ENCODE measurements at places on chromosomes 6 and 20. TPM values are rescaled to one million over a fixed set of nuclear protein-coding genes. Genes with fewer than 3 reads are reported as not detected.

DNA sequence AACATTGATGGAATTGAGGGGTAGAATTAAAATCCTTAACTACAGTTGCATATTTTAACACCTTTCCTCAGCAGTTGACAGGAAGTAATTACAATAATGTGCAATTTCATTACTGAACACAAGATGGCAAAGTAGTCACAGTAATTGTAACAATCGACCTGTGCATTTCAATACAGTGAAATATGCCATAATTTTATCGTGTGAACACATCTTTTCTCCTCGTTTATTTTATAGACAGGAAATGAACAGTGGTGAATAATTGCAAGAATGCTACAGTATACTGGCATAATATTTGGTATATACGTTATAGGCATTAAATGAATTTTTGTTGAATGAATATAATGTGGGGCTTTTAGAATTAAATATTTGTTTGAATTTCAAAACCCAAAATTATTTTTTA is 25.0 kb downstream of the CYB5R4 start:
- DNase-seq = peak; percentile 40

- DNase-seq = peak; percentile 84
Measured at GRCh38 chr20:19661717-19662636, 96.1 kb upstream of the RIN2 start.

- DNase-seq = no peak
Measured at GRCh38 chr6:34079899-34080298, 66.0 kb downstream of the GRM4 start.

DNA sequence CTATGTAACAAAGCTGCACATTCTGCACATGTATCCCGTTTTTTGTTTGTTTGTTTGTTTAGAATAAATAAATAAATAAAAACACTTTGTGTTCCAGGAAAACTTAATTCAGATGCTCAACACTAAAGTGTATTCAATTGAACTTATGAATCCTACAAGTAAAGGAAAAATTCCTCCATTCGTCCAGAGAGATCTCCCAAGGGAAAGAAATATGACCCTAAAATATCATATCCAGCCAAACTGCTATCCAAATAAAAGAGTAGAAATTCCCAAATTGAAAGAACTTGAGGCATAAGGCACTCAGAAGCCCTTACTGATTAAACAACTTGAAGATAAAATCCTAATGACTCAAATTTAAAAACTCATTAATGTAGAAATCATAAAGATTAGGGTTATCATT is 90.4 kb downstream of the MOXD1 start:
- peak; percentile 9 for DNase-seq

DNA sequence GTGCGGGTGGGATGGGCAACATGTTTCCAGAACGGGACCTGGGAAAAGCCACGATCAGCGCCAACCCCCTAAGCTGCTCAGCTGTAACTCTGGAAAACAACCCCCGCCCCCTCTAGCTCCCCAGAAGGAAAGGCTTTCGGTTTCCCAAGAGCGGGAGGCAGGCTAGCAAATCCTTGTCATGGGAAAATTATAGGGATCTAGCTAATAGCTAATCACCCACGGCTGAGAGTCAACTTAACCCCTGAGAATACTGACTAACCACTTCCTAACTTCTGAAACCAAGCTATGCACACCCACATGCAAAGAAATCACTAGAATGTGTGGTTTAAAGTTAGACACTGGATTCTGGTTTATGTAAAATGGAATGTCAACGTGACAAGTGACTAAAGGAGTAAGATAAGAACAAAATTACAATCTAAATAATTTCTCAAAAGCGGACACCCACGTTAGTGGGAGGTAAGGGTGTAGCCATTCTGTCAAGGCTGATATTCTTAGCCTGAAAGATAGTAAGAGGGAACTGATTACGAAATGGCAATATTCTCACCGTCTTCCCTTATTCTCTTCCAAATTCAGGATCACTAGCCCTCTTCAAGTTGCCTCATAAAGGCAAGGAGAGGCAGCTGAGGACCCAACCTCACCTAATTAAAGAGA is 20.1 kb downstream of the JAG1 start:
- no peak for DNase-seq

GRCh38 chr6:37072526-37072925 is 67.1 kb downstream of the FGD2 start:
- no peak for DNase-seq

- DNase-seq = no peak
Measured at GRCh38 chr6:96246563-96246962, 230.8 kb downstream of the FUT9 start.

The CPXM1 gene
- 30.8 TPM for polyA plus RNA-seq

DNA sequence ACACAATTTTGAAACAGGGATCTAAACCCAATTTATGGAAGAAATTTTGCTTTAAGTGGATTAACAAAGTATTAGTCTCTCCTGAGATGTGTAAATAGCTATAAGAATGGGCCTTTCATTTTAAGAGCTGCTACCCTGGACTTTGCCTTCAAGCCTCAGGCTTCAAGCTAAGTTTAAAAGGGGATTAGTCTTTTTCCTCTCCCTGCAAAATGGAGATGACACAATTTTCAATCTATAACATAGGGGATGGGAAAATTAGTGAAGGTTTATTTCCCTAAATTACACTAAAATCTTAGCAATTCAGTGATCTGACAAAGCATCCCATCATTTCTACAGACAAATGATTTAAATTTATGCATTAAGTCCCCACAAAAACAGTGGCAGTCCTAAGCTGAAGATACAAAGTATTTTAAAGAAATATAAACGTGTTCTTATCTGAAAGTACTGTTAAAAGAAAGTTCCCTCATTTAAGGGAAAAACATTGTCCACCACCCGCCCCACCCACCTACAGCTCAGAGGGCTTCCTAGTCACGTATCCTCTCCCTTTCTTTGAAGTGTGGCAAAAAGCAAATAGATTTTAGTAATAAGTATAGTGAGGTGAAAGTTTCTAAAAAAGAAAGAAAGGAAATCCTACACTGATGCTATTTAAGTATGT is 14.5 kb downstream of the ARHGAP18 start:
- no peak for DNase-seq

DNA sequence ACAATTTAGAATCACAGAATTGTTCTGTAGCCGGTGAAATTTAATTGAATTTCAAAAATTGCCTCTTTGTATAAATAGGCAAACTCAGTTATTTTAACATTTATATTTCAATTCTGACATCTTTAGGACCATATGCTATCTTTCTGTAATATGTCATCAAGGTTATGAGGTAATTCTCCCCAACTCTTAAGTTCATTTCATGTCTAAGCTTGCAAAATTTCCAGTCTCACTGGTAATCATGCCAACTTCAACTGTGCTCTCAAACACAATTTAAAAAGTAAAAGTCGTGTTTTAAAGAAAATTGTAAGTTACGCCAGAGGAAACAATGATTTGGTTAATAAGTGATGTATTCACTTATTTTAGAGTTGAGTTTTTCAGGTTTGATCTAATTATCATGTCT is 1.4 kb downstream of the NCOA7 start:
- DNase-seq = no peak

GRCh38 chr6:131368198-131368911 is 204.7 kb upstream of the ARG1 start:
- DNase-seq = peak; percentile 59

DNA sequence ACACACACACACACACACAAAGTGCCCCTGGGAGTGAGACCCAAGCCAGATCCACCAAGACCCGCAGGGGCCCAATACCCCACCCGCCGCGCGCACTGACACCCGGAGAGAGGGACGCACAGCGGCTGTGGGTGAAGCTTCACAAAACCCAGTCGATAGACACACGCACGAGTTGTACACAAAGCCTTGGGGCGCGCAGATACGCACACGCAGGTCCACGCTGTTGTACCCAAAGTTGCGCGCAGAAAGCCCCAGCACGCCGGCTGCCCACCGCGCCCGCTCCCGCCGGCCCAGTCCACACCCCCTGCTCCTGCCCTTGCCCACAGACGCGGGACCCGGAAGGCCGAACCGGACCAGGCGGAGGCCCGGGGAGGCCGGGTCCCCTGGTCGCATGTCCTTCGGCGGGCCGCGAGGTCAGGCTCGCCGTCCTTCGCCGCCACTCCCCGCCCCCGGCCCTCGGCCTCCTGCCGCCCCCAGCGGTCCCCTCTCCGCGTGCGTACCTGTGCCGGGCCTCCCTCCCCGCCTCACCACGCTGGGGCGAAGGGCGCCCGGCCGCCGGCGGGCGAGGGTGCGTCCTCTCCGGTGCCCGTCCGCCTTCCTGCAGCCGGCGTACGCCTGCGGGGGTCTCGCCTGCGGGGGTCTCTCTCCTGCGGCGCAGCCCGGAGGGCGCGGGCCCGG is at the start of gene TMEM74B:
TMEM74B (minus strand) TSS at position 344 of the 678 bp plus-strand sequence. CDS start 1,180 bp downstream, outside the sequence.
- no peak for DNase-seq

The MOCS1 gene
- polyA plus RNA-seq = 8.3 TPM

GRCh38 chr6:20096536-20096935 is 115.7 kb downstream of the MBOAT1 start:
- no peak for DNase-seq

DNA sequence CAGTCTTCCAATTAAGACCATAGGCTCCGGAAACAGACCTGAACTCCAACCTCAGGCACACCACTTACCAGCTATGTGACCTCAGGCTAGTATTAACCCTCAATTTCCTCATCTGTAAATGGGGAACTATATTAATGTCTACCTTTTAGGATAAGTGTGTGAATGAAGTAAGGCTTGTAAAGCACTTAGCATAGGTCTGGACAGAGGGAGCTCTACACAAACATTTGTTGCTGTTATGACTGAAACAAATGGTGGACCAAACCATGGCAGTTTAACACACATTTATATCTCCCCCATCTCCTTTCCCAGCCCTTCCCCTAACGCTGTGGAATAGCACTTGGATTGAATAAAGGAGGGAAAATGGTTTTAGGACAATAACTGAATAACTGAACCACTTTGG is 48.7 kb downstream of the TSHZ2 start:
- no peak for DNase-seq

- no peak for DNase-seq
Measured at GRCh38 chr6:170093658-170094596, 197.0 kb downstream of the DLL1 start.

DNA sequence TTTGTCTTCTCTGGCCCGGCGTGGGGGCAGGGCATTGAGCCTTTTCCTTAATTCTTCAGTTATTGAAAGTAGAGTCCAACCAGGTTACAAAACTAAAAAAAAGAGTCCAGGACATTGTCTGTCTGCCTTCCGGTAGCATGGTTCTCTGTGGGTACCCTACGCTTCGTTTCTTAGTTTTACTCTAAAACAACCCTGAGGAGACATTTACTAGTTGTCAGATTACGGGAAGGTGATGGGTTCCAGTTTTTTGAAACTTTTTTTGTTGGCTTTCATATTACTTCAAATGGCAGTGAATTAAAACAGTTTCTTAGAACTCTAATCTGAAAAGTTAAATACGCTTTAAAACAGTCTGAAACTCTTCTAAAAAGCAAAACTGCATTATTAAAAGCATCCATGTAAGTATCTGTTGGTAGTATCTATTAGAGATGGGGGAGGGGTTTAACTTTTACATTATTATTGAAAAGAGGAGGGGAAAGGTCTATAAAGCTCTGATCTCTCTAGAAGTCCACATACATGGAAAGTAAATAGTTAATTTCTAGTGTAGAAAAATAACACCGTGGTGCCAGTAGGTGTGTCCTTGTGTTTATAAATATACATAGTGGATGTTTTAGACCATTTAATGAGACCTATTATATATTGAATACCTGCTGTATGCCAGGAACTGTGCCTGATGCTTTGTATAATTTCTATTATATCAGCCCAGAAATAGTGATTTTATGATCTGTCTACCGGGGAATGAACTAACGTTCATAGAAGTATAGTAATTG is 2.2 kb downstream of the BICRAL start:
- peak; percentile 45 for DNase-seq

- no peak for DNase-seq
Measured at GRCh38 chr20:37389241-37389747, 43.4 kb downstream of the SRC start.

GRCh38 chr6:46715141-46715540 is 20.0 kb downstream of the PLA2G7 start:
- no peak for DNase-seq

- no peak for DNase-seq
Measured at GRCh38 chr20:22322513-22322912, 261.9 kb downstream of the FOXA2 start.

The GTSF1L gene
- polyA plus RNA-seq = not detected

DNA sequence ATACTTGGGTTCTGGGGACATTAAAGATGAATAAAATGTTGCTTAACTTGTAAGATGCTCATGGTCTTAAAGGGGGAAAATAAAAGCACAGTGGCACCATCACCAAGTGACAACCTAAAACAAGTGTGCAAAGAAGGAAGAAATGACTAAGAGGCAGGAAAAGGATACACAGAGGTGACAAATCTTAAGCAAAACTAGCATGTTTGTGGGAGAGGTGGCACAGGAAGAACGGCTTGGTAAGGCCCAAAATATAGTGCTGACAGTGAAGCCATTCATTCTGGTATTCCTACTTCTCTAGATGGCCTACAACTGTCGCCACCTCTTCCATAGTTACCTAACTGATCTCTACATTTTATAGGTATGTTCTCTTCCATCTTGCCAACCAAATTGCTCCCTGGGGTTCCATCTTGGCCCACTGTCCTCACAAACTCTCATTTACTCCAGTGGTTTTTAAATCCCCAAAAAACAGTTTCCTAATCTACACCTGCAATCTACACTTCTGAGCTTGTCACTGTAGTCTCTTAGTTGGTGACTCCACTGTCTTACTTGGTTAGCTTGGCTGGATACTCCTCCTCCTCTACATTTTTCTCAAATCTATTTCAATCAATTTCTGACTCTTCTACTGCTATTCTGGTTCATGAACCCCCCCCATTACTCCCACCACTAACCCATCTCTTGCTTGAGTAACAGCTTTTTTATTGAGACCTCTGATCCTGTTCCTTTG is 33.5 kb downstream of the FAM8A1 start:
- no peak for DNase-seq

GRCh38 chr6:39901670-39902069 is 32.6 kb downstream of the MOCS1 start:
- DNase-seq = no peak

The PTK7 gene
- polyA plus RNA-seq = 61.9 TPM

- no peak for DNase-seq
Measured at GRCh38 chr6:36975231-36976006, 10.6 kb downstream of the MTCH1 start.

The ADGRB3 gene
- 1.5 TPM for polyA plus RNA-seq

The EEF1E1 gene
- 26.4 TPM for polyA plus RNA-seq

- DNase-seq = no peak
Measured at GRCh38 chr6:106411643-106412200, 51.2 kb downstream of the CRYBG1 start.

DNA sequence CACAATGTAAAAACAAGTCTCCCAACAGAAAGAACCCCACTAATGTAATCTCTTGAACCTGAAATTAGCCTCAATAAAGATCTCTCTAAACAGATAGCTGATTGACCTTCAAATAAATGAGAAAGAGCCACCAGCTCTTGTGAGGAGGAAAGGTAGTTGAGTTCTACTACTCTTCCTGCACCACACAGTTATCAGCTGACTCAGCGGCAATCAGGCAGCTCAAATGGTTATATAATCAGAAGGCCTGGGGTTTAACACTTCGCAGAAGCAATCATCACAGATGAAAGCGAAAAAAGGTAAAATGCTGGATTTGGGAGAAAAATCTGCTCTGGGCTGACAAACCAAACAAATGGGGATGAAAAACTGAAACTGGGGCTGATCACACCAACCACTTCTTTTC is 91.8 kb downstream of the CHD6 start:
- no peak for DNase-seq

GRCh38 chr6:155455766-155456165 is at the start of gene NOX3:
NOX3 (minus strand) TSS chr6:155455839; CDS start chr6:155455800, 39 bp downstream.
- no peak for DNase-seq

All from muscle of arm (tissue), 14 donors.